ENCODE measurements at places on chromosomes 11 and 22. TPM values are rescaled to one million over a fixed set of nuclear protein-coding genes. Genes with fewer than 3 reads are reported as not detected.

Gene OR8G1
- not detected for polyA plus RNA-seq

Gene MS4A1
- polyA plus RNA-seq = 0.31 TPM

GRCh38 chr11:76579752-76580151, 90.8 kb downstream of the LRRC32 start:
- no peak for DNase-seq

Gene KRTAP5-2
- polyA plus RNA-seq = not detected

Gene BRSK2
- polyA plus RNA-seq = 1.7 TPM

DNA sequence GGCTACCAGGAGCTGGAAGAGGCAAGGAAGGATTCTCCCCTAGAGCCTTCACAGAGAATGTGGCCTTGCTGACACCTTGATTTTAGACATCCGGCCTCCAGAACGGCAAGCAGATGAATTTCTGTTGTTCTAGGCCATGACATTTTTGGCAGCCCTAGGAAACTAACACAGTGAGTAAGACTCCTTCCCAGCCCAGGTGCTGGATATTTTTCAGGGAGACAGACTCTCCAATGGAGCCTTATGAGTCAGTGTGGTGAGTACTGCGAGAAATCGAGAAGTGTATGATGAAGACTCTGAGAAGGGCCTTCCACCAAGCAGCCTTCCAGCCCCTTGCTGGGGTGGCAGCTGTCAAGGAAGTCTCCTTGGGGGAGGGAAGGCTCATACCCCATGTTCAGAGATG, 114.4 kb downstream of the OSBP2 start:
- no peak for DNase-seq

DNA sequence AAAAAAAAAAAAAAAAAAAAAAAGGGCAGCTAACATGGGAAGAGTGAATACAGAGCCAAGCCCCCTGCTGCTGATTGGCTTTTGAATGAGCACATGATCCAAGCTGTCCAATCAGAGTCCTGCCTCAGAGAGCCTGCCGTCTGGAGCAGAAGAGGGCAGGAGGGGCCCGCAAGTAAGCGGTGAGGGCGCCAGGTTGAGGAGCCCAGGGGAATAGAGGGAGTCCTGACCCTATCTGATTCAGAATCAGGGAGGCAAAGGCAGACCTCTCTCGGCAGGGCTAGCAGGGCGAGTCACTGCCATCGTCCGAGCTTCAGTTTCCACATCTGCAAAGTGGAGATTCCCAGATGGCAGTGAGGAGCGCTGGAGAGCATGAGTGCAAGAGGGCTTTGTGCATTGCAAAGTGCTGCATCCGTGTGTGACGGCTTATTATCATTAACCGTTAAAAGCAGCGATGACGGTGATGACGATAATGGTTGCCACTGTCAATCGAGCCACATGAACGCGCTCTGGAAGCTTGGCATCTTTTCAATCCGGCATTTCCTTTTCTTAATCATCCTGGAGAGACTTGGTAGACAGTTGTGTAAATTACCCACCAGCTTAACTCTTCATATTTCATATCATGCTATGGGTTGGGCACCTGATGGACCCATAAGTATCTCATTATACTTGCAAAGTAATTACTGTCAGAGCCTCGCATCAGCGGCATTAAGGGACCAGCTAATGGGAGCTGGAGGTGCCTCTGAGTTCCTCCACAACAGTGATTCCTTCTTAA, 68.6 kb upstream of the ATXN10 start:
- DNase-seq = no peak

DNA sequence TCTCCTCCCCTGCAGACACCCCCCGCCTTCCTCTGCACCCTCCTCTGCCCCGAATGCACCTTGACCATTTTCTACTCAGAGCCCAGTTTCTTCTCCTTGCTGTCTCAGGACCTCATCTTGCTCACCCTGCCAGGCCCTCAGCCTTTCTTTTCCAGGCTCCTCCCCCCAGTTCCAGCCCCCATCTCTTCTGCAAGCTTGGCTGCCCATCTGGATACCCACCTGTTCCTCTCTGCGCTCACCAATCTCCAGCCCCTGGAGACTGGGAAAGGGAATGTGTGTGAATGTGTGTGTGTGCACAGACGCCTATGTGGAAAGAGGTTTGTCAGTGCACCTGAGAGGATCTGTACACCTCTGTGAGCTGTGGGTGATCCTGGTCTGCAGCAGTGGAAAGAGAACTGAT, 36.4 kb downstream of the SLC22A12 start:
- no peak for DNase-seq

GRCh38 chr11:59173080-59173963, 1.4 kb downstream of the DTX4 start:
- peak; percentile 50 for DNase-seq

DNA sequence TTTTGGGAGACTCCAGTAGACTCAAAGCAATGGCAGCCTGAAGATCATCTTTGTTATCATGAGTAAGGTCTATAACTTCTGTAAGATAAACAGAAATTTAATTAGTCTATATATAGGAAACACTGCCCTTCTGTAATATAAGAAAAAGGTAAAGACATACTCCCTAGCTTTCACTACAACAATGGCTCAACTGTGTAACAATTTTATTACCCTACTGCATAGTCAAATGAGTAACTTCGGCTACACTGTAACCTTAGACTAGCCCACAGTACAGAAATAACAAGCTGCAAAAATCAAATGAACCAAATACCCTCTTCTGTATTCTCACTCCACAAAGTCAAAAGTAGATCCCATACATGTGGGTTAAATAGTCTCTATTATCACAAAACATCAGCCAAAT, 33.7 kb downstream of the USP28 start:
- no peak for DNase-seq

DNA sequence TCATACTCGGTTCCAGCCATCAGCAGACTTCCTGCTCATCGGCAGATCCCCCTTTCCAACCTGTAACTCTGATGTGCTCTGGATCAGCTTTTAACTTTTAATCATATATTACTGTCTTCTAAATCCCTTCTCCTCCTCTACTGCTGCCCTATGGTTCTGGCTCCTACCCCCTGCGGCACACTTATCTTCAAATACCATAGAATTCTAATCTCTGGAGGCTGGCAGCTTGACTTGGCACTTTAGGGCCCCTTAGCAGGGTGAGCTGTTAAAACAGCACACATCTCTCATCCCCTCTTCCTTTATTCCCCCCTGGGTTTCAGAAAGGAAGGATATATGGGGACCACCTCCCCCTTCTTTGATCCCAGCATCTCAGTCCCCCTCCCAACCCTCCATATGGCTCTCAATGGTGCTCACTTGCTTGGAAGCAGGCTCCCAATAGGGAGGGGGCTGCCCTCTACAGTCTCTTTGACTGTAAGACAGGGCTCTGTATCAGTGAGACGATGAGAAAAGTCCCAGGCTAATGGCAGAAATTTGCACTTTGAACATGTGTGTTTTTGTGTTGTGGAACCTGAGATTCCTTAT, 4.4 kb upstream of the CNTF start:
- no peak for DNase-seq

- no peak for DNase-seq
Measured at GRCh38 chr11:64263947-64264317, 12.6 kb downstream of the PLCB3 start.

Gene UBQLN3
- not detected for polyA plus RNA-seq

Gene TNNT3
- 9.7 TPM for polyA plus RNA-seq

- DNase-seq = peak; percentile 75
Measured at GRCh38 chr11:77187776-77188632, 60.0 kb downstream of the MYO7A start.
